Right ventricle myocardium superior (tissue), 1 donor: ENCODE measurements at places on chromosomes 4 and X.

DNA sequence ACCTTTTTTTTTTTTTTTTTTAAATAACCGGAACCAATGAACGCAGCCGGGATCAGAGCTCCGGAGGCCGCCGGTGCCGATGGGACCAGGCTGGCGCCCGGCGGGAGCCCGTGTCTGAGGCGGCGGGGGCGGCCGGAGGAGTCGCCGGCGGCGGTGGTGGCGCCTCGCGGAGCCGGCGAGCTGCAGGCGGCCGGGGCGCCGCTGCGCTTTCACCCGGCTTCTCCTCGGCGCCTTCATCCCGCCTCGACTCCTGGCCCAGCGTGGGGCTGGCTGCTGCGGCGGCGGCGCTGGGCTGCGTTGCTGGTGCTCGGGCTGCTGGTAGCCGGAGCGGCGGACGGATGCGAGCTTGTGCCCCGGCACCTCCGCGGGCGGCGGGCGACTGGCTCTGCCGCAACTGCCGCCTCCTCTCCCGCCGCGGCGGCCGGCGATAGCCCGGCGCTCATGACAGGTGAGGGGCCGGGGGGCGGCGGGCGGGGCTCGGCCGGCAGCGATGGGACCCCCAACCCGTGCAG is 337 bp downstream of the STIM2 start:
- peak; percentile 71 for DNase-seq

- peak; percentile 71 for DNase-seq
These were observed 1.1 kb downstream of the STBD1 start for GRCh38 chr4:76307660-76308014.

DNA sequence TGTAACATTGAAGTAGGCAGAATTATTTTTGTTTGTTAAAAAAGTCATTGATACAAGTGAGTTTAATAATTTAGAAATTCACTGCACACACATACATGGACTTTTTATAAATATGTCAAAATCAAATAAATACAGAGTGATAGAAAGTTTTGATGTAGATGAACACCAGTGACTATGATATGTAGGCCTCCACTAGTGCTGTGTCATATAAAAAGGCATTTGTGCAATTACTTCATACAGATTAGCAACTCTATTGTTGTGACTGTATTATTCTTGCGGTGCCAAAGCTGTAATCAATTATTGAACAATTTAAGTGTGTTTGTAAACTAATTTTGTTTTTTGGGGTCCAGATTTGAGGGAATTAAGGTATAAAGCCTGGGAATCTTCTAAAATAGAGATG is 366.2 kb upstream of the PITX2 start:
- DNase-seq, result no peak

DNA sequence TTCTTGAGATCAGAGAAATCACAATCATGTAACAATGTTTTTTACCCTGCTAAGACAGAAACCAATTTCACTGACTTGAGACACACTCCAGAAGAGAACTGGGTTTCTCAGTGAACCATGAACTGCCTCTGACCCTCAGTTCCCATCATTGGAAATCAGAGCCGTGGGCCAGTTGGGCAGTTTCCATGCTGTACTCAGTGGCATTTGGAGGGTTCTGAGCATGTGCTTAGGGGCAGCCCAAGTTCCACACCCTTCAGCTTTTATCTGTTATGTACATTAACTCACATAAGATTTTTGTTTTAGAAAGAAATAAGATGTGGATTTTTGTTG is 77.9 kb downstream of the BTC start:
- no peak for DNase-seq

DNA sequence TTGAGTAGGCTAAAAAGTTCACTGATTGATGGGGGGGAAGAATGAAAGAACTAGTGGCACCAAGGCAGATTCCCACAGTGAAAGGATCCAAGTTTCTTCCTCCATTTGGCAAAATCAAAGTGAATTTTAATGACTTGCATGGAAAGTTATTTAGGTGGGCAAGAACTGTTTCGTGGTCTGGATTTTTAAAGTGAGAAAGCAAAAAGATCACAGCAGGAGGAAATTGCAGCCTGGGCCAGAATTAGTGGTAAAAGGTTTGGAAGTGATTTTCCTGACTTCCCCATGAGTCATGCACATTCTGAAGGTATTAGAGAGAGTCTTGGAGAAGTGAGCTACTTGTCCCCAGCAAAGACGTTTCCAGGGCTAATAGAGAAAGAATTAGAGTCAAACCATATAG is 207.8 kb downstream of the ANTXR2 start:
- no peak for DNase-seq

DNA sequence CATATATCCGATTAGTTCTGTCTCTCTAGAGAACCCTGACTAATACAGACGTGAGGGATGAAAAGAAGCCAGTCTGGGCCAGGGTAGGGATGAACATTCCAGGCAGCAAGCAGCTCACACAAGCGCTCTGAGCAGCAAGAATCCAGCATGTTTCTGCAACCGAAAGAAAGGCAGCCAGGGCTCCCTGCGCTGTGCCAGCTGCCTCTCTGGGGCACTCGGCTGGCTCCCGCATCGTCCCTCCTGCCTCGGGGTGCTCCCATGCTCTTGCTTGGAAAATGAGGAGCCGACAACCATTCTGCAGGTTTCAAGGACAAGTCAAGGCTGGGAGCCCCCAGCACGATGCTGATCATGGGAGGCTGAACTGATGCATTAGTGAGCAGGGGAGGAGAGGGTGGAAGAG is 7.0 kb downstream of the JAKMIP1 start:
- DNase-seq, result no peak

- no peak for DNase-seq
These were observed 144.6 kb downstream of the SOX3 start for GRCh38 chrX:140360284-140360683.

DNA sequence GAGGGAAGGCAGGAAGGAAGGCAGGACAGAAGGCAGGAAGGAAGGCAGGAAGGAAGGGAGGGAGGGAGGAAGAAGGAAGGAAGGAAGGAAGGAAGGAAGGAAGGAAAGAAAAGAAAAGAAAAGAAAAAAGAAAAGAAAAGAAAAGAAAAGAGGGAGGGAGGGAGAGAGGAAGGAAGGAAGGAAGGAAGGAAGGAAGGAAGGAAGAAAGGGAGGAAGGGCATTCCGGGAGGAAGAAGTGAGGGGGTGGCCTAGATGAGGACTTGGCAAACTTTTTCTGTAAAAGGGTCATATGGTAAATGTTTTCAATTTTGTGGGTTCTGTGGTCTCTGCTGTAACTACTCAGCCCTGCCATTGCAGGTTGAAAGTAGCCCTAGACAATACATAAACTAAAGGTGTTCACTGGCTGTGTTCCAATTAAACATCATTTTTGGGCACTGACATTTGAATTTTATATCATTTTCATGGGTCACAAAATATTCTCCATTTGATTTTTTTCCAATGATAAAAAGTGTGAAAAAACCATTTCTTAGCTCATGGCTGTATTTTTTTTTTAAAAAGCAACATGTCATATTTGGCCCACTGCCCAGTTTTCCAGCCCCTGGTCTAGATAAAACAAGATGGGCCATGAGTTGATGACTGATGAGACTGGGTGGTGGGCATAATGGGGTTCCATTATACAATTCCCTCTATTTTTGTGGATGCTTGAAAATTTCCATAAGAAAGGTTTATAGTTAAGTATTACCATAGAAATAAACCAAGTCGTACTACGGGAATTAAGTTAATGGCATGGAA is 3.1 kb downstream of the ZNF630 start:
- no peak for DNase-seq

DNA sequence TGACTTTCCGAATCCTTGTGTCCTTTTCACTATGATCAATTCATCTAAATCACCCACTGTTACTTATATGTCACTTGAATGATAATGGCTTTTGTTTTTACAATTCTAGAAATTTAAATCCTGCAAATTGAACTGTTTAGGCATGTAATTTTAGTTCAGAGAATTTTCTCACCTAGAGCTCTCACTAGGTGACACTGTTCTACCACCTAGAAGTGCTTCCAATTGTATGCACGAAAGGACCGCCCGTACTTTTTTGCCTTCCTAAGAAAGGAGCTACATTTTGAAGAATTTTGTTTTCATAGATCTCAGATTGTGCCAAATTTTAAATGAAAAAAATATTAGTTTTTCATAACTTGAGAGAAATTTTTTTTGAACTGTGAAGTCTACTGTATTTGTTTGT is 481.6 kb upstream of the FSTL5 start:
- DNase-seq, result no peak

- peak; percentile 73 for DNase-seq
These were observed 40.1 kb upstream of the HELT start for GRCh38 chr4:184978211-184978610.

DNA sequence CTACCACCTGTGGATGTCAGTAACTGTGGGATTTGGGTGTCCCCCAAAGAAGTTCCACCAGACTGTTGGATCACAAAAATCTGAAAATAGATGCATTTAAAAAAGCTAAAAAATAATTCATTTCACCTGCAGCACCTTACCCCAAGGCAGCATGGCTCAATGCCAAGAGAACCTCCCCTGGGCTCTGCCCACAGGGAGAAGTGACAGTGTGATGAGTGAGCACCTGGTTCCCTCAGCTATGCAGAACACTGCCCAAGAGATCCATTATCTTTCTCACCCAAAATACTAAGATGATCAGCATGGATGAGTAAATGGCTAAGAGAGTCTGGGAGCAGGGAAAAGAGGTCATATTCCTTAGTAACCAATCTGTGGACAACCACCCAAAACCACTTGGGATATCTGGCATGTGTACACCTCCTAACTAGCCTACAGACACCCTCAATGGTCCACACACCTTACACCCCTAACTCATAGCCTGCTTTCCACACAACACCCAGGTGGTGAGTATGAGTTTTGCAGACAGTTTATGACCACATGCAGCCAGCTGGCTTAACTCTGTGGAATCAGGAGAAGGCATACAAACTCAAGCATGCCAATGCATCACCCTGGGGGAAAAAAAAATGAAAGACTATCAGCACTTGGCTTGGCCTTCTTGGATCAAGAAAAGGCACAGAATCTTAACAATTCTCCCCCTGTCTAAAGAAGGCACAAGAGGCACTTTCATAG is 416.5 kb upstream of the SMIM31 start:
- no peak for DNase-seq

GRCh38 chr4:26459054-26459755 is 31.1 kb downstream of the CCKAR start:
- DNase-seq, result no peak

- no peak for DNase-seq
These were observed 91.6 kb downstream of the SHROOM3 start for GRCh38 chr4:76526585-76526990.

DNA sequence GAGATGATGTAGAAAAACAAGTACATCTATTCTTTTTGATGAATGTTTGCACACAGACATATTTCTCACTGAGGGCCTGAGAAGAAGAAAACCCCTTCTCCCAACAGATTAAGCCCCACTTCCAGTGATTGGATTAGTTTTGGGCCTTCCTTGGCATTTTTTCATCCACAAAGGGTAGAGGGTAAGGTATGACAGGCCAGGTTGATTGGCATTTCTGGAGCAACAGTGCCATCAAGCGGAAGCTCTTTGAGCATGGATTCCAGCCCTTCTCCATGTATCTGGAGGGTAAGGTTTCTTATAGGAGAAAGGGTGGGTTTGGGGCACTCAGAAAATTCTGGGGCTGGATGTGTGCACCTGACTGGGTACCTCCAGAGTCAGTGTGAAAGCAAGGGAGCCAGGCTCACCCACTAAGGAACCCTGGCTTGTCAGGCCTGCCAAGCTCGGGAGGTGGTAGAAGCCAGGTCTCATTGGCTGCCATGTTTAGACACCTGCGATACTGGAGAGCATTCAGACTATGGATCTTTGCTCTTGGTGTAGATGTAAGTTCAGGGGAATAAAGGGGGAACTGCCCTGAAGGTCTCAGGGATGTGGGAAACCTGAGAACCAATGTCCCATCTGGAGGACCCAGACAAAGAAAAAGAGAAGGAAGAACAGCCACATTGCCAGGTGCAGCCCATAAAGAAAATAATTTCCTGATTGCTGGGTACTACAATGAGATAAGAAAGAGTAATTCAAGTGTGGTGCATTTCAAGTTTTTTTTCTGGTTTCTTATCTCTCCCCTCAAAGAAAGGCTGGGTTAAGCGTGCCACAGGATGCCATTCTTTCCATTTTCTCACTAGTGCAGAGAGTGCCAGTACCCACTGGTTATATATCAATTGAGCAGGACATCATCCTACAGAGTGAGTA is 222.3 kb upstream of the AGTR2 start:
- no peak for DNase-seq

DNA sequence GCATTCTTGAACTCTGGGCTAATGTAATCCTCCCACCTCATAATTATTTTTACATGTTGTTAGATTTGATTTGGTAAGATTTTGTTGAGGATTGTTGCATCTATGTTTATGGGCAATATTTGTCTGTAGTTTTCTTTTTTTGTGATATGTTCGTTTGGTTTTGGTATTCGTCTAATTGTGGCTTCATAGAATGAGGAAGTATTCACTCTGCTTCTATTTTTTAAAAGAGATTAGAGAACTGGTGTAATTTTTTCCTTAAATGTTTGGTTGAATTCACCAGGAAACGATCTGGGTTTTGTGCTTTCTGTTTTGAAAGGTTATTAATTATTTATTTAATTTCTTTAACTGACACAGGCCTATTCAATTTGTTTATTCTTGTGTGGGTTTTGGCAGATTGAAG is 161.2 kb upstream of the NUDT6 start:
- no peak for DNase-seq

DNA sequence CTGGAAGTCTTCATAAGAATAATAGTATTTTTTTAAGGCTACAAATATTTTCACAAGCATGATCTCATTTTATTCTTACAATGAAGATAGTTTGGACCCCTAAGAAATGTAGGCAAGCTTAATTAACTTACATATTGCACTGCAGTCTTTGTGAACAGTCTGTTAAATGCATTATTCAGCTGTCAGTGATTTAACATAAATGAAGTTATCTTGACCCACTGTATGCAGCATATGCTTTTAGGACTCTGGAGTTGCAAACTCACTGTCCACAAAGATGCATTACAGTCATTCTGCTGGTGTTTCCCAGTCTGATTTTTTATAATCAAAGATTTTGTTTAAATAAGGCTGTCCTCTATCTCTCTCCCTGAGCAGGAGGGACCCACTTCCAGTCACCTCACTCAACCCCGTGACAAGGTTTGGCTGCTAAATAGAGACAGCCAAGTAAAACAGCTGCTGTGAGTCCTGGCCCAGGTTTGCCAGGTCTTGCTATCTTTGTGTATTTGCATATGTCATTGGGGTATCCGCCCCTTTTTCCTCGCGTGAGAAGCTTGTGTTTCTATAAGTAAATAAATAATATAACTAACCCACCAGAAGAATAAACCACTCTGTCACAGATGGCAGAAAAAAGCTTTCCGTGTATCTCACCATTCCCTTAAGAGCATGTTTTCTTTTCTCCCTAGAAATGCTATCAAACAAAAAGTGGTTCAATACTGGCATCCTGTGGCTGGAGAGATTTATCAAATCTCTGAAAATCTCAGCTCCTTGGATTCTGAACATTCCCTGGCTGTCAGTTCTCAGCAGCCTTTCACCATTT is 67.0 kb downstream of the SLC7A11 start:
- DNase-seq, result peak; percentile 40

GRCh38 chr4:142752202-142752786 is 93.8 kb downstream of the INPP4B start:
- no peak for DNase-seq

DNA sequence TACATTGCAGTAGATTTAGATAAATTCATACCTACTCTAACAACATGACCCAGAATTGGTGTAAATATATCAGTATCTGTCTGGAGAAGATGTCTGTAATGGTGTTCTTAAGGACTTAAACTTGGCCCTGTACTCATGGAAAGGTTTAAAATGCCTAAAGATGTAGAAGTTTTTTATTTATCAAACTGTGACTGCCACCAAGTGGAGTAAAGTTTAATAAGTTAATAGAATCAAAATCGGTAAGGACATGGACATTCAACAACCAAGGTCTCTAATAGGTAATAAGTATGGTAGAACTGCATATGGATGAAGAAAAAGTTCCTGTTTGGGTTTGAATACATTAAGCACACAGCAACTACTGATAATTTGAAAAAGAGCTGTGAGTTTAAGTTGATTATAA is 474.0 kb upstream of the NDST3 start:
- DNase-seq, result no peak

- DNase-seq, result no peak
These were observed 306.0 kb downstream of the RPA4 start for GRCh38 chrX:97189668-97190067.
